ENCODE measurements at places on chromosomes 6 and 20.

- DNase-seq = no peak
These were observed 50.2 kb downstream of the INSM1 start for GRCh38 chr20:20417876-20418676.

DNA sequence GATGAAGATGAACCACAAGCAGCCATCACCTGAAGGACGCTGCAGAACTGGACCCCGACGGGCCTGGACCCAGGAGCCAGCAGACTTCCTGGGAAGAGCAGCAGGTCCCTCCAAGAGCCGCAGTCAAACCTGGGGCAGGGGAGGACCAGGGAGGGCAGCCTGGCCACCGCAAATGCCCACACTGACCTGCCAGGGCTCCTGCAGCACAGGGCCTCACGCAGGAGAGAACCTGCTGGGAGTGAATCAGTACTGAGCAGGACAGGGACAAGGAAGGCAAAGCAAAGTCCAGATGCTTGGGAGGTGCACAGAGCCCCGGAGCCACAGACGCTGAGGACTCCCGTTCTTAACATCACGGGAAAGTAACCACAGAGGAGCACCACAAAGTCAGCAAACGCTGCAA lies 75.2 kb downstream of the TAF4 start:
- no peak for DNase-seq

- no peak for DNase-seq
These were observed 154.0 kb downstream of the LY86 start for GRCh38 chr6:6742535-6742934.

DNA sequence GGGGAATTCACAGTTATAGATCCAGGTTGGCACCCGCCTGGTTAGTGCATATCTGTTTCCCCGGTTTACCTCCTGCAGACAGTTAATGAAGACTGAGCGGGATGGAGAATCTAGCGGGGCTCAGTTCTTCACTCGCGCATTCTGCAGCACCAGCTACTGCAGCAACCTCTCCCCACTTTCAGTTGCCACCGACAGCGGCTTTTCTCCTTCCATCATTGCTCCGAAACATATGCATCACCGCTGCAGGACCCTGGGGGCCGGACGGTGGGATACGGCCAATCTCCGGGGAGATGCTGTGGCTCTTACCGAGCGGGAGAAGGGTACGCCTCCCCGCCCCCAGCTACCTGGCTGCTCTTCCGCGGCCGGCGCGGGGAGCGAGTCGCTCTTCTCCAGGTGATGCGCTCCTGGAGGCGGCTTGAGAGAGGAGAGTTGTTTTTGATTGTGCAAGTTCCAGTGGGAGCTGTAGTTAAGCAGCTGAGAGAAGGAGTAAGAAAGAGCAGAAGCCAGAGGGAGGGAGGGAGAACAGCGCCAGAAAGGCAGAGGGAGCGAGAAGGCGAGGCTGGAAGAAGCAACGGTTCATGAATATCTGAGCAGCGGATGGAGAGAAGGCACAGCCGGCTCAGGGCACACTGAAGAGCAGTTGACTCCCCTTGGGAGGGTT lies at the start of gene SGK1:
SGK1 (minus strand) TSS at position 642 of the 661 bp plus-strand sequence. CDS start 652 bp downstream, outside the sequence.
- no peak for DNase-seq

GRCh38 chr6:3128356-3129108 lies 10.0 kb downstream of the BPHL start:
- DNase-seq = no peak

- no peak for DNase-seq
These were observed 191.4 kb downstream of the REV3L start for GRCh38 chr6:111291336-111292259.

DNA sequence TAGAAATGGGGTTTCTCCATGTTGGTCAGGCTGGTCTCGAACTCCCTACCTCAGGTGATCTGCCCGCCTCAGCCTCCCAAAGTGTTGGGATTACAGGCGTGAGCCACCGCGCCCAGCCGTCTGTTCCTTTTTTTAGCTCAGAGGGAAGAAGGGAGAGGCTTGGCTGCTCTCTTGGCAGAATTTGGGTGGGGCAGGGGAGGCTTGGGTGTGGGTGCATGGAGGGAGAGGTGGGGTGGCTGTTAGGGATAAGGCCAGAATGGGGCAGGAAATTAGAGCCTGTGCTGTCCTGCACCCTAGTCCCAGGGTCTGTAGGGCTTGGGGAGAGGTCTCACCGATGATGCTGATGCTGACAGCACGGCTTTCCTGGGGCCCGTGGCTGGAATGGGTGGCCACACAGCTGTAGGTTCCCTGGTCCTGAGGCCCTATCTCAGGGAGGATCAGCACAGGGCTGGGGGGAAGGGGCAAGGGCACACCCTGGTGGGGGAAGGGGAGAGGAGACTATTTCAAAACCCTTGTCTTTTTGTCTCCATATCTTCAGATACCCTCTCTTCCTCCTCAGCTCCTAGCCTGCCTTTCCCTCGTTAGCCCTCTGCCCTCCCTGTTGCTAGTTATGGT lies 2.0 kb downstream of the AGER start:
- no peak for DNase-seq

DNA sequence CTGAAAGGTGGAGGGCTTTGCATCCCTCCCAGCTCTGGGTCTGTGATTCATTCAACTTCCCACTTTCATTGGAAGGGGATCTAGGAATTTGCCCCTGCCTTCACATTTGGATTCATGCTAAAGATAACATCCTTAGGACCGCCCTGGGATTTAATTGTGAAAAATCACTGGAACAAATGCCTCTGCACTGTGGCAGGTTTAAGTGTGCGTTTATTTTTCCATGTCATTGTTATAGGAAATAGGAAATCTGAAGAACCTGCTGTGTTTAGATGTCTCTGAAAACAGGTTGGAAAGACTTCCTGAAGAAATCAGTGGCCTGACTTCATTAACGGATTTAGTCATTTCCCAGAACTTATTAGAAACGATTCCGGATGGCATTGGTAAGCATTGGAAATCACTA lies 104.7 kb downstream of the LRRC1 start:
- no peak for DNase-seq

- no peak for DNase-seq
These were observed 143.8 kb upstream of the KHDRBS2 start for GRCh38 chr6:62429781-62430180.

DNA sequence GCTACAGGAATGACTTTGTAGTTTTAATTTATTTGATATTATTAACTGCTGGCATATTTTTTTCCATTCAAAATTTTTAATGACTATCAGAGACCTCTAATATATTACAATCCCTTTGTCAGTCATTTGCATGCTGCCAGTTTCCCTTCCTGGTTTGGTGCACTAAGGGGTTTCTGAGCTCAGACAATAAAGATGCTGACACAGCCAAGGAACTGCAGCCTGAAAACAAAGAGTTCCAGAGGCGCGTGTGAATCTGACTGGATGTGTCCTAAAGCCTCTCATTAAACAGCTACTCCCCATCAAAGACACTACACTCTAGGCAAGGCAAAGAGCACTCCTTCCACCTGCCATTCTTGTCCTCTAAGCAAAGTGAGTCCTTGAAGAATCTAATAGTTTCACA lies 116.8 kb upstream of the DST start:
- no peak for DNase-seq

DNA sequence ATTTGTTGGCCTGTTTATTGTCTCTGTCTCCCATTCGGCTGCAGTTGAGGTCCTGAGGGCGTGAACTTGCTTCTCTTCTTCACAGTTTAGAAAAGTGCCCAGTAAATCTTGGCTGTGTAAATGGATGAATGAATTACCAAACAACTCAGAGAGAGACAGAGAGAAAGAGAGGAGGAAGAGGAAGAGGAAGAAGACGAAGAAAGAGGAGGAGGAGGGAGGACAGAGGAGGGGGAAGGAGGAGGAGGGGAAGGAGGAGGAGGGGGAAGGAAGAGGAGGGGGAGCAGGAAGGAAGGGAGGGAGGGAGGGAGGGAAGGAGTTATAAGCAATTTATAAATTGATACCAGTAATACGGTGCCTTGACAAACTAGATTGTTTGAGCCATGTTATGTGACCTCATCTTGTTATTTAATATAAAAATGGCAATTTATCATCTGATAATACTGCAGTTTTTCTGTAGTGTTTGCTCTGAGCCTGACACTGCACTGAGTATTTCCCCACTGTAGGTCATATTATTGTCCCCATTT lies 18.7 kb downstream of the HCK start:
- DNase-seq = no peak

GRCh38 chr6:83097204-83097603 lies 29.7 kb downstream of the DOP1A start:
- no peak for DNase-seq

DNA sequence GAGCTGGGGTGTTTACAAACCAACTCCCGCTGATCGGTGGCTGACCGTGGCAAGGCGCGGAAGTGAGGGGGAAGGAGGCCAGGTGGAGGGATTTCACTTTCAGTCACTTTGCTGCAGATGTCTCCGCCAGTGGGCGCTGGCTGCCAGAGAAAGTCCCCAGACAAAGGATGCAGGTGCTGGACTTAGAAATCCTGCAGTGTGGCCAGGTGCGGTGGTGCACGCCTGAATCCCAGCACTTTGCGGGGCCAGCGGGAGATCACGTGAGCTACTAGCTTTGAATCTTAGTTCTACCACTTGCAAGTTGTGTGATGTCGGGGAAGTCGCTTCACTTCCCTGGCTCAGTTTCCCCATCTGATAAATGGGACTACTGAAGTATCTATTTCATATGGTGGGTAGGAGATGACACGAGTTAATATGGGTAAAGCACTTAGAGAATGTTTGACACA lies 180.4 kb downstream of the ZNF217 start:
- DNase-seq = peak; percentile 76
